ENCODE measurements at places on chromosomes 16 and 17.

GRCh38 chr17:5437721-5438317 is 1.1 kb downstream of the C1QBP start:
- no peak for DNase-seq

DNA sequence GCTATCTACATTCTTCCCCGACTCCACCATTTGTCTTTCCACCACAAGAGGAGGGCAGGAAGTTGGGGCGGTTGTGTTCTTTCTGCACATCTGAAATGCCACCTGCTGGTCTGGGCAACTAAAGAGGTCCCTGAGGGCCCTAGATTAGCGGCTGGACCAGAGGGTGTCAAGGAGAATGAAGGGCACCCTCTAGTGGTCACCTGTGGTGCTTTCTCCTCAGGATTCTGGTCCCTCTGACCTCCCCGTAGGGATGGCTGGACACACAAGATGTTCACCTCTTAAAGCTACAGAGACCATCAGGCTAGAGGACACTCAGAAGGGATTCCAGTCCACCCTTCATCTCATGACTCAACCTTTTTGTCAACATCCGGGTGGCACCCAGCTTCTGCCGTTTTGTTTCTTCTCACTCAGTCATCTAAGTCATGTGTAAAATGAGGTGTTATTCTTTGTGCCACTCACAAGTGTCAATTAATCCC is 2.9 kb upstream of the SCIMP start:
- no peak for DNase-seq

DNA sequence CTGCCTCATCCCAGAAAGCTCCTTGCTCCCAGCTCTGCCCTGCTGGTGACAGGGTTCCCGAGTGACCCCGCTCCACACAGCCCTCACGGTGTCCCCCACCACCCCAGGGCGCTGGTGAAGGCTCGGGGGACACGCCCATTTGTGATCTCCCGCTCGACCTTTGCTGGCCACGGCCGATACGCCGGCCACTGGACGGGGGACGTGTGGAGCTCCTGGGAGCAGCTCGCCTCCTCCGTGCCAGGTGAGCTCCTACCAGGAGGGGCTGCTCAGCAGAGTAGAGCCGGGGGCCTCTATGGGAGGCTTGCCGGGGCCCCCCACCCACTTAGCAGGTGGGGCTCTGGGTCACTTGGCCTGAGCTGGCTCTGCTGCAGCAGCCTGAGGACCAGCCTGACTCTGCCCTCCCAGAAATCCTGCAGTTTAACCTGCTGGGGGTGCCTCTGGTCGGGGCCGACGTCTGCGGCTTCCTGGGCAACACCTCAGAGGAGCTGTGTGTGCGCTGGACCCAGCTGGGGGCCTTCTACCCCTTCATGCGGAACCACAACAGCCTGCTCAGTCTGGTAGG is 11.2 kb downstream of the GAA start:
- no peak for DNase-seq

GRCh38 chr17:13702266-13702665 is 100.5 kb upstream of the HS3ST3A1 start:
- DNase-seq, result no peak

DNA sequence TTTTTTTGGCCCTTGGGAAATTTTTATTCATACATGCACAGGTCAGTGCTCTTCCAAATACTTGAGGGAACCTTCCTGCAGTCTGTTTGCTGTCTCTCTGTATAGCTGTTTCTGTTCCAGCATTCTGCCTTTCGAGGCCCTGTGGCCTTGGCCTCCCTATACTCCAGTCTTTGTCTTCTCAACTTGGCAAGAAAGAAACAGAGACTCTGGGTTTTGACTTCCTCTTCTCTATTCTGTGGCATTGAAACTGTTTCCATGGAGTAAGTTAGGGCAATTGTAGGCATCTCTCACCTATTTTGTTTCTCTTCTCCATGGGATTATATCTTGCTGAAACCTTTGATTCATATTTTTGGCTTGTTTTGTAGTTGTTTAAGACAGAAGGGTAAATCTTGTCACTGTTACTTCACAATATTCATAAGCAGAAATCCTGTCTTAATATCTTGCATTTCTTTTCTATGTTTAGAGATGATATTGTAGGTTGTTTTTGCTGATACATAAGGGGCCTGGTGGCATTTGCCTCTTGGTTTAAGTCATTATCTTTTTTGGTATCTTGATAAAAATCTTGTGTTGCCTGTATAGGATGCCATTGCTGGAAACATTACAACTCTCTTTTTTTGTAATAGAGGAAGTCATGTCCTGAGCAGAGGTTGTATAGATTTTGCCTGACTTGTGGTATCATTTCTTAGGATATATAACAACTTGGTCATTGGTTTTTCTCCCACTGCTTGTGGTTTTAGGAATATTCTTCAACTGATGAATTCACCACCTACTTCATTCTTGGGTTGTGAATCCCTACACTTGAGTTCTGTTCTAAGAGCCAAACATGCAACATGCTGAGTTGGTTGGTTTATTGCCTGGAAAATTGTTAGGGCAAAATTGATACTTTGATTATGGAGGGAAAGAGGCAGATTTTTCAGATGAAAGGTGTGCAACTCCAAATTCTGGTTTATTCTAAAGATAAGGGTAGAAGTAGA is 168.6 kb downstream of the FTO start:
- no peak for DNase-seq

- no peak for DNase-seq
Observed at GRCh38 chr16:48366165-48367093, 18.8 kb downstream of the SIAH1 start.

DNA sequence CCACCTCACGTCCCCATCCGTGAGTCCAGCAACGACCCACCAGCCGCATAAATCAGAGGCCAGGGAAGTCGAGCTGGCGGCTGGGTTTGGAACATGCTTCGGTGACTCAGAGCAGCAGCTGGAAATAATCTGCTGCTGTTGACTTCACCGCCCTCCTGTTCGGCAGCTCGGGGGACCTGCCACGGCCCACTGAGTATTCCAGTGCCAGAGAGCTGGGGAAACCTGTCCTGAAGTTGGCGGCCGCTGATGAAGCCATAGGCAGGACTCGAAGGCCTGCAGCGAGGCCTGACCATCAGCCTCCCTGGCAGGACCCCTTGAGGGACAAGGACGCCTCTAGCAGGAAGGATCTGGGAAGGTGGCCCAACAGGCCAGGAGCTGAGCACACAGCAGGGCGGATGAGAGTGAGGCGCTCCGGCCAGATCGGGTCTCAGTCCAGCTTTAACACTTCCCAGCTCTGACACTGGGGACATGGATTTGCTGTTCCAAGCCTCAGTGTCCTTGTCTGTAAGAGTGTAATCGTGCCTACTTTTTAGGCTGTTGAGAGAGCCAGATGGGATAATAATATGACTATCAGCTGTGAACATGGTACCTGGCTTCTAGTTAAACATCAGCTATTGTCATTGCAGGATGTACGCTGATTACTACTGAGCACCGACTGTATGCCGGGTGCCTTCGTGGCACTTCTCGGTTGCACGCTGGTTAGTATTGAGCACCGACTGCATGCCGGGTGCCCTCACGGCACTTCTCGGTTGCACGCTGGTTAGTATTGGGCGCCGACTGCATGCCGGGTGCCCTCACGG is 50.4 kb upstream of the CIBAR2 start:
- DNase-seq, result no peak

GRCh38 chr17:39002991-39003715 is 36.0 kb upstream of the FBXO47 start:
- DNase-seq, result no peak

GRCh38 chr16:27977966-27978365 is 85.5 kb downstream of the GSG1L start:
- no peak for DNase-seq

DNA sequence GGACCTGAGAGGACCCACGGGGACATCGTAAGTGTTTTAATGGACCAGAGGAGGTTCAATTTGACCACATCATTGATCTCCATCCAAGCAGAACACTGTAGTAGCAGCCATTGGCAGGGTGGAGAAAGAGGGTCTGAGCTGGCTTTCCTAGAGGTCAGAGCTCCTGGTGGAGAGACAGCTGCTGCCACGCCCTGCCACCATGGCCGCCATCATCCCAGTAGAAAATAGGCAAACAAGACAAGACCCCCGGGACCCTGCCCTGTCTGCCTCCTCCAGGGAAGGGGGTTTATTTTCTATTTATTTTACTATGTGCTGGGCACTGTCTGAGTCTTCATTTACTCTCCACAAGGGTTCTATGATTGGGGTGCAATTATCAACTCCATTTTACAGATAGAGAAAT is 11.4 kb upstream of the ITGA3 start:
- no peak for DNase-seq

DNA sequence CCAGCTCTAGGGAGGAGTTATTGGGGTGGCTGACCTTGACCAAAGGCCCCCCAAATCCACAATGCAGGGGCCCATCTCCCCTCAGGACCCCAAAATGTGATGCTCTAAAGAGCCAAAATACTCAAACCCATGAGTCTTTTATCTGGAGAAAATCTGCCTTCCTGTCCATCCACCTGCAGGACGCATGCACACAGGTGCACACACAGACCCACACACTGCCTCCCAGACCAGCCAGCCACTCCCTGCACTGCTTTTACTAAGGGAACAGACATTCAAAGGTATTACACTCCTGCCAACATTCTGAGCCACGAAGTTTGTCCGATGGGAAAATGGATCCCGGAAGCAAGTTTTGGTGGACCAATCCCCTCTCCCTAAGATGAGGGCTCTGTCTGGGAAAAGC is 76.1 kb upstream of the CDH5 start:
- no peak for DNase-seq

DNA sequence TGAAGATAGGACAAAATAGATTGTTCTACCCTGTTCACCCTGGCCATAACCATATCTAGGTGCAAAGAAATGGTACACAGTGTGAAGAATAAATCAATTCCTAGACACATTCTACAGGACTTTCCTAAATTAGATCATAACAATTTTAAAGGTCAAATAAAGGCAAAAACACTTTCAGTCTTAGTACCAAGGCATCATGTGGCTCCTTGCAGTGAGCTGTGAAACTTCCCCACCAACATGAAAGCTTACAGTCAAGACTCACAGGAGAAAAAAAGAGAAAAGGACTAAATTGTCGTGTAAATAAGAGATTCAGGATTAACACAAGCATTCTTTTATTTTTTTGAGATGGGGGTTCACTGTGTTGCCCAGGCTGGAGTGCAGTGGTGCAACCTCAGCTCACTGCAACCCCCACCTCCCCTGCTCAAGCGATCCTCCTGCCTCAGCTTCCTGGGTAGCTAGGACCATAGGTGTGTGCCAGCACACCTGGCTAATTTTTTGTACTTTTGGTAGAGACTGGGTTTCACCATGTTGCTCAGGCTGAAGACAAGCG is 14.2 kb downstream of the NSMCE1 start:
- no peak for DNase-seq

- DNase-seq, result no peak
Observed at GRCh38 chr17:72898725-72899124, 193.8 kb downstream of the SLC39A11 start.

GRCh38 chr17:47731396-47731795 is 1.6 kb upstream of the TBX21 start:
- no peak for DNase-seq

GRCh38 chr16:69889295-69889964 is 61.7 kb upstream of the CLEC18A start:
- DNase-seq, result no peak

GRCh38 chr16:14434860-14435259 is 195.2 kb downstream of the PARN start:
- DNase-seq, result no peak

DNA sequence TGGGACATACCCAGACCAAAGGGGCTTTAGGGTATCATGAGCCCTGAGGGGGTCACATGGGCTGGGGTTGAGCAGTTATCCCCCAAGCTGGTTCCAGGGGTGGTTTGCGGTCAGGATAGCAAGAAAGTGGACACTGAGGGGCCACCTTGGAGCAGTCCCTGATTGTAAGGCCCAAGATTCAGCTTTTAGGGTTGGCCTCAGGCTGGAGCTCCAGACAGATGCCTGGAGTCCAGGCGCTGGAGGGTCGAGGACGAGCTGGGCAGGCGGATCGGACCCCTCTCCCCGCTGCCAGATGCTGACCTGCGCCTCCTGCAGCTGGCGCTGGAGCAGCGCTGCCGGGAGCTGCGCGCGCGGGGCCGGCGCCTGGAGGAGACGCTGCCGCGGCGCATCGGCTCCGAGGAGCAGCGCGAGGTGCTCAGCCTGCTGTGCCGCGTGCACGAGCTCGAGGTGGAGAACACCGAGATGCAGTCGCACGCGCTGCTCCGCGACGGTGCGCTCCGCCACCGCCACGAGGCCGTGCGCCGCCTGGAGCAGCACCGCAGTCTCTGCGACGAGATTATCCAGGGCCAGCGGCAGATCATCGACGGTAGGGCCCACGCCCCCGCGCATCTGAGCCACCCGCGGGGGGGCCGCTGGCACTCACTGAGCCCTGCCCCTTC is 10.0 kb downstream of the BTBD17 start:
- no peak for DNase-seq

DNA sequence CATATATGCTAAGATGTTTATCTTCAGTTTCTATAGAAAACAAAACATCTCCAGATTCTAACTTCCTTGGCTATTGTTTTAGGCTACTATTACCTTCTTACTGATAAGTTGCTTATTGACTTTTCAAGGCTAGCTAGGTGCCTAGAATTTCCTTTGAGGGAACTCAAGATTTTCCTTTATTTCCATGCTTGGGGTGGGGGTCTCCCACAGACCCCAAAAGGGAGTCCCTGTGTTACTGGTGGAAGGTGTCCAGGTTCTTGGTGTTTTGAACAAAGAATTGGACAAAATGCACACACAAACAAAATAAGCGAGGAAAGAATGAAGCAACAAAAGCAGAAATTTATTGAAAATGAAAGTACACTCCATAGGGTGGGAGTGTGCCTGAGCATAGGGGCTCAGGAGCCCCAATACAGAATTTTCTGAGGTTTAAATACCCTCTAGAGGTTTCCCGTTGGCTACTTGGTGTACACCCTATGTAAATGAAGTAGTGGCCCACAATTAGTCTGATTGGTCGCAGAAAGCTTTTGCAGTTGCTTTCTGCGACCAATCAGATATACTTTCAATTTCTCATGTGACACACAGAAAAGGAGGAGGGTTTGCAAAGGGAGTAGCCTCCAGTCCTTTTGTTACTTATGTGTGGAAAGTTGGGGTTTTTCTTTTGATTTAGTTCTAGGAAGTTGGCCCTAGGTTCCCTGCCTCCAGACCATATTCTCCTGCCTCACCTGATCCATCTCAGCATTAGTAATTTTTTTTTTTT is 67.5 kb downstream of the MARF1 start:
- no peak for DNase-seq

DNA sequence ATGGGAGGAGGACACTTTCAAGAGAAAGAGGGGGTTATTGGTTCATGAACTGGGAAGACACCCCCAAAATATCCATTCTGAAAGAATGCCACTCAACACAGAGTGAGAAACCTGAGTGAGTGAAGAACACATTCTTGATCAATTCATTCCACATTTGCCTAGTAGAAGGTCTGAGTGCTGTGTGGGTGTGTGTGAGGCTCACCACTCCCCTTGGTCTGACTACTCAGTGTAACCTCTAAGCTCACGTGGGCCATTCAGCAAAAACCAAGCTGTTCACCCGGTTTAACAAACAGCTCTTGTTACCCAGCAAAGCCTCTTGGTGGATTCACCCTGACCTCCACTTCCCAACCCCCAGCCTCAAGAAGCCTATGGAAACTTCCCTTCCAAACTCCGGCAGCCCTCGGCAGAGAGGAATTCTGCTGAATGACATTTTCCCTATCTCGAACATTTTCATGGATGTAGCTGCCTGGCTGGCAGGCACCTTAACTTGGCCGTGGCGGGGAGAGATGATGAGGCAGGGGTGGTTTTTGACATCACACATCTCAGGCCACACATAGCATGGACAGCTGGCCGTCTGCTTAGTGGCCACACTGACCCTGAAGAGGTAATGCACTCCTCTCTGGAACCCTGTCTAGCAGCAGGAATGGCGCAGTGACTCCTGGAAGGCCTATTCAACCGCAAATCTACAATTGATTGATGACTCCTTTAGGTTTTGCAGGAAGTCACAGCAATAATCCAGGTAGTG is 11.6 kb downstream of the ST6GALNAC1 start:
- DNase-seq, result no peak

GRCh38 chr17:36931697-36932382 is 5.4 kb upstream of the LHX1 start:
- DNase-seq, result no peak
